ENCODE measurements at places on chromosomes 2 and 18.

DNA sequence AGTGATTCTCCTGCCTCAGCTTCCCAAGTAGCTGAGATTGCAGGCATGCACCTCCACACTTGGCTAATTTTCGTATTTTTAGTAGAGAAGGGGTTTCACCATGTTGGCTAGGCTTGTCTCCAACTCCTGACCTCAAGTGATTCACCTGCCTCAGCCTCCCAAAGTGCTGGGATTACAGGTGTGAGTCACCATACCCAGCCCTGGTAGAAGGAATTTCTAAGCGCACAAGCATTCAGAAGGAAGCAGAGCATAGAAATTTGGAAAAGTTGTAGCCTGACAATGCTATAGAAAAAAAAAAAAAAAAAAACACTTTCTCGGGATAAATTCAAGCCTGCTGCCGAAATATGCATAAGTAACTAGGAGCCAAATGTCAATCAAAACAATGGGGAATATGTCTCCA is 249.4 kb downstream of the GRB14 start:
- no peak for DNase-seq

- DNase-seq = no peak
Measured at GRCh38 chr18:59876310-59876626, 23.5 kb upstream of the PMAIP1 start.

GRCh38 chr2:212015588-212015987 is 523.0 kb downstream of the ERBB4 start:
- no peak for DNase-seq

DNA sequence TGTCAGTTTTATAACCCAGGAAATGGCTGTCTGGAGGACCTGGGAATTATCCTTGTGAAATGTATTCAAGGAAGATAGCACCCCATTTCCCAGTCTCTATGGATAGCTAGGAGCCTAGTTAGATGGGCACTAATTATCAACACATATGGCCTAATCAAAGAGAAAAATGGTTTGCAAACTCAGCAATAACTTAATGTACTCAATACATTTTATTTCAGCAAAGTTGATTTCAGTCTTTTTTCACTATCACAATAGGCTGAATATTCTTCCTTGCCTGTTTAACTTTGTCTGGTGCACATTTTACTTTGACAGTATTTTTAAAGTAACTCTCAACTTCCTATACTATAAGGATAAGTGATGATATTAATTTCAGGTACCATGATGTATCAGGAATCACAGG is 756.3 kb downstream of the CCDC85A start:
- DNase-seq = no peak

- no peak for DNase-seq
Measured at GRCh38 chr2:763766-764525, 86.7 kb upstream of the TMEM18 start.

DNA sequence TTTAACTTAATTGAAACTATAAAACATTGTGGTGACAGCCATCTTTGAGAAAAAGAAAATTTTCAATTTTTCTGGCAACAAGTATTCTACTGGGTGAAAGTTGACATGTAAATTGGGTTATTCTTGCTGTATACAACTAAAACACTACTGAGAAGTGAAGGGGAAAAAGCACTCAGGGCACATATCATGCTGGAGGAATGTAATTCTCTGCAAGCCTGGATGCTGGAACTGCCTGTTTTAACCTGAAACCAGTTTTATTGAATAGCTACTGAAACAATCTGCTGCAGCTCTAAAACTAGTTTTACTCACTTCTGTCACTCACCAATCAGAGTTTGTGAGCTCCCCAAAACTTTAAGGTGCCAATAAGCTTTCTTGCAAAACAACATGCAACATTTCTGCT is 1136.0 kb downstream of the LRP1B start:
- DNase-seq = no peak

DNA sequence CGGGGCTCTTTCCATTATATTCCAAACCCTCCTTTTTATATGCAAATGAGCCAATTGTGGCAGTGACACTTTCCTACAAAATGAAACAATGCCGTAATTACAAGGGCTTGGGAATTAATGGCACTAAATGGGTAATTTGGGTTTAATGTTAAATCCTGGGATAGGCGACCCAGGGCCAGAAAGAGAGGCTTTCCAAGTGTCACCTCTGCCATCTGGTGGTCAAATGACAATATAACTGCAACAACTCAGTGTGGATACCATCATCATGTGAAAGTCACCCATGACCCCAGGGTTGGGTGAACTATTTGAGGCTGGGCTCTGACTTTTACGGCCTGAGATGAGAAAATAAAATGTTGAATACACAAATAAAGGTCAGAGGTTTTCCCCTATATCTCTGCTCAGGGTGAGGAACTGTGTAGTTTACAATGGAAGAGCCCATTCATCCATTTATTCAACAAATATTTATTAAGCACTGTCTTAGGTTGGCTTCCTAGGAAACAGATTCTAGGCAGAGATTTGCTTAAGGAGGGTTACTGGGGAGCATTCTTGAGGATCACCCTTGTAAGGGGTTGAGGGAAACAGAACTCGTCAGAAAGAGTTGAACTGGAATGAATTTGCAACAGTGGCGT is 13.6 kb upstream of the THADA start:
- DNase-seq = no peak

- DNase-seq = no peak
Measured at GRCh38 chr2:241885291-241885945, 15.9 kb downstream of the RTP5 start.

DNA sequence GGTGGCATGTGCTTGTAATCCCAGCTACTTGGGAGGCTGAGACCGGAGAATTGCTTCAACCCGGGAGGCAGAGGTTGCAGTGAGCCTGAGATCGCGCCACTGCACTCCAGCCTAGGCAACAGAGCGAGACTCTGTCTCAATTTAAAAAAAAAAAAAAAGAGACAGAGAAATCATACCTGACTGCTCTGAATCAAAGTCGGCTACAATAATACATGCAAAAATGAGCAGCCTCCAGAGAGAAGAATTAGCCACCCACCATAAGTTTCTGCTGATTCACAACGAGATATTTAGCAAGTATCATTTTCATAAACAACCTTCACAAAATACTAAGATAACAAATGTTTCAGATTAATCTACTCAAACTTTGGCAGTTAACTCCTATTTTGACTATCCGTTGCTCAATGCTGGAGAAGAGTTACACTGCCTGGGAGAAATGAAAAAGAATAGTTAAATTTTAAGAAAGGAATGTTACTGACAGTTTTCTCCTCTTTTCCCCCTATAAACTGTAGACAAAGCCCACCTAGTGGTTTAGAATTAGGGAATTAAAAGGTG is 1.5 kb downstream of the OSBPL1A start:
- DNase-seq = no peak

DNA sequence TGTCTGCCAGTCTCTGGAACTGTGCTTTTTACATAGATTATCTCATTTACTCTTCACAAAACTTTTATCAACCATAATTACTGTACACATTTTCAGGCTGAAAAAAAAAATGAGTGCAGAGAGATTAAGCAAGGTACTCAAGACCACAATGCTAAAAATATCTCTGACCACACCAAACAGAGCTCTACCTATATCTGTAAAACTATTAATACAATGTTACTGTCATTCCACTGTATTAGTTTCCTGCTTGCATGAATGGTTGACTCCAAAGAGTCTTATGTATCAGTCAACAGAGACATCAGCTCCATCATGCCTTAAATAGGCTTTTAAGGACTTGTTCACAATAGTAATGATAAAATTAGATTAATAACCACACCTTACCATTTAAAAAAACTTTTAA is 134.7 kb upstream of the CCDC150 start:
- no peak for DNase-seq

- DNase-seq = peak; percentile 35
Measured at GRCh38 chr2:232668805-232669444, 28.2 kb upstream of the GIGYF2 start.

DNA sequence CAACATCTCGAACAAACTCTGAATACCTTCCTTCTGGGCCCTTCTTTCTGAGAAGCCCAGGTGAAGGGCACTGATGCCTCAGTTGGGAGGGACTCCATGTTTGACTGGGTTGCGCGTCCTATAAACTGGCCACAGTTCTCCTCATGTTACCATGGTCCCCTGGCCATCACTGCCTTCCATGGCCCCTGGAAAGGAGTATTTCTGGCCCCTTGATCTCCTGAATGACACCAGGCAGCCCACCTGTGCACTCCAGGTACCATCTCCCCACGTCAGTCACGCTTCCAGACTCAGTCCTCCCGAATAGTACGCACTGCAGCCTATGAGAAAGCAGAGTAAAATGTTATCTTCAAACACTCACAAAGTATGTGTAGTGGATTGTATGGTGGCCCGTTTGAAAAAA is 73.9 kb downstream of the ACKR3 start:
- DNase-seq = no peak

GRCh38 chr2:102310964-102311640 is at the start of gene IL1RL1:
Gene IL1RL1, plus strand, starts transcription at chr2:102311563. Its CDS starts 26,702 bp downstream, at chr2:102338265.
- no peak for DNase-seq

GRCh38 chr2:205654878-205655605 is 27.3 kb upstream of the NRP2 start:
- no peak for DNase-seq

DNA sequence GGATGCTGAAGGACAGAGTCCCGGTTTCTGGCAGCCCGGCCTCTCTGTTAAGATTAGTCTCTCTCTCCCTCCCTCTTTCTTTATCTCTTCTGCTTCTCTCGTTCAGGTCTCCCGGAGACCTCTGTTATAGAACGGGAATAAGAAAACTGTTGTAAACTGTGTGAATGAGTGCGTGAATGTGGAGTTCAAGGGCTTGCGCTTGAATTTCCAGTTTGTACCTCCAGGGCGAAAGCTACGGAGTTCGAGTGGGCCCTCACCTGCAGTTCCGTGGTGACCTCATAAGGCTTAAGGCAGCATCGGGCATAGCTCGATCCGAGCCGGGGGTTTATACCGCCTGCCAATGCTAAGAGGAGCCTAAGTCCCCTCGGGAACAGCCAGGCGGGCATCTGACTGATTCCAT is 26.4 kb downstream of the SKA1 start:
- no peak for DNase-seq

DNA sequence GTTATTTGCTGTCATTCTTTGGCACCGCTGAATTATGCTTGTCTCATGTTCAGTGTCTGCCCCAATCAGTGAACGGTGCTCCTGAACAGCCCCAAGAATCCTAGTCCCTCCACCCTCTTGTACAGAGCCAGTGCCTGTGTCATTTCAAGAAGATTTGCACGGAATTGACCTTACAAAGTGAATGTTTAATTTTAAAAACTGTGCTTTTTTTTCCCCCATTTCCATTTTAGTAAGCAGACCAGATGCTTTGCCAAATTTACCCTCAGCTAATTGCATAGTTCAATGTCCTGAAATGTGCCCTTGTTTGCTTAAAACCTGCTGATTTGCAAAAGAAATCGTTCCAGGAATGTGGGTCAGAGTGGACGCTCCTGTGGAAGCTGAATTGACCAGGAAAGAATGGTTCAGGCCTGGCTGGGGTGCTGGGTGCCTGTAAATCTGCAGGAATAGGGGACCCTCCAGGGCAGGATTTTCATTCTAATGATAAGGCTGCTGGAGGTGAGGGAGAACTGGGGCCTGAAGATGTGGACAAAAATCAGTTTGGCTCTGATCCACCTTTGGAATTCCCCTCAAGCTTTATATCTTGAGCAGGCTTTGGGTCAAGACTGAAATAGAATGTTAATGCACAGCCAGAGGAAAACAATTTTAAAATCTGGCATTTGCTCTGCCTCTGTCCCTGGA is 20.1 kb downstream of the TMEM17 start:
- DNase-seq = no peak

GRCh38 chr2:121688820-121689219 is 39.6 kb upstream of the CLASP1 start:
- DNase-seq = no peak

GRCh38 chr2:175063741-175064140 is 58.6 kb upstream of the CHN1 start:
- no peak for DNase-seq

DNA sequence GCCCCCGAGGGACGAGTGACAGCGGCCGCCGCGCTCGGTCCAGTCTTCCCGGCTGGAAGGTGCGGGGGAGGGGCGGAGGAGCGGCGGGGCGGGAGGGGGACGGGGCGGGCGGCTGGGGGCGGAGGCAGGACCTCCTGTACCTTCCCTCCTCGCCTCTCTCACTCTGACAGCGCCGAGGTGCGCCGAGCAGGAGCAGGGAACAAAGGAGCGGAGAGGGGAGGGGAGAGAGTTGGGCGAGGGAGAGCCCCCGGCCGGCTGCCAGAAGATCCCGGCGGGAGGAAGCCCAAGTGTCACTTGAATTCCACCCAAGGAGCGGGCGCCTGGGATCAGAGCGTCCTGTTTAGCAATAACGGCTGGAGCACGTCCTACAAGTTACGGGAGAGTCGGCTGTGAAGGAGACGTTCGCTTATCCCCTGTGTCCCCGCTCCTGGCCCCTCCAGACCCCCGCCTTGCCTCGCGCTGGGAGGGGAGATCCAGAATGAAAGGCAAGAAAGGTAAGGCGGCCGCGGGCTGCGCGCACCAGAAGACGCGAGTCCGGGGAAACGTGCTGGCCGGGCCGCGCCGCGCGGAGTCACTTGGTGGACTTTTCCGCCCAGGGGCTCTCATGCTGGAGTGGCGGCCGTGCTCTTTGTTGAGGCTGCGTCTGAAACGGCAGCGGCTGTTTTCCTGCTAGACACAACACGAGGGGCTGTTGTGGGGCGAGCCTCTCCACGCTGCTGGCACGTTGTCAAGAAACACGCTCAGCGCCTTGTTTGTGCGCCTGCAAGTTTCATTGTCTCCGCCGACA is at the start of gene TGIF1:
Gene TGIF1, plus strand, starts transcription at position 161 of the 787 bp plus-strand sequence. Its CDS starts 318 bp downstream, at position 479.
- DNase-seq = peak; percentile 82

DNA sequence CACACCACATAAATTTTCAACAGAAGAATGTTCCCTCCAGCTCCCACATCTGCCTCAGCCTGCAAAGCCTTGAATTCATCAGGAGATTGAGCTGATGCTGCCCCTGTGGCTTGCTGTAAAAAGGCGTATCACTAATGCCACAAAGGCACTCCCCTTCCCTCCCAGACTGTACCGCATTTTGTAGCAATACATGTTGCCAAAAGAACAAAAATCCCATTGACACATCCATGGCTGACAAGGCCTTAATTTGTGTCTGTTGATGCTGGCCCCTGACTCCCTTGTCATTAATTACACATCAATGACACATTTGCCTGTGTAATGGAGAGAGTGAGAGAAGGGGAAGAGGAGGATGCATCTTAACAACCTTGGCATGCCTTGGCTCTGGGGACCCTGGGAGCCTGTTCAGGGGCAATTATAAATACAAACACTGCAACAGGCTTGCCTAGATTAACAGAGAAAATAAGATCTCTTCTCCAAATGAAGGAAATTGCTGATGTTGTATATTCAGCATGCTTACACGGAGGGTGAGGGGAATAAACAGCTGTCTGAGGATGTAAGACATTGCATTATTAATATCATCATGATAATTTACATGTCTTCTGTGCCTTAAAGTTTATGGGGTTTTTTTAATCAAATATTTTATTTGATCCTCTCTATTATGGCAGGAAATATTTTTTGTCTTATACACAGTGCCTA is 264.0 kb downstream of the SUCLG1 start:
- no peak for DNase-seq

DNA sequence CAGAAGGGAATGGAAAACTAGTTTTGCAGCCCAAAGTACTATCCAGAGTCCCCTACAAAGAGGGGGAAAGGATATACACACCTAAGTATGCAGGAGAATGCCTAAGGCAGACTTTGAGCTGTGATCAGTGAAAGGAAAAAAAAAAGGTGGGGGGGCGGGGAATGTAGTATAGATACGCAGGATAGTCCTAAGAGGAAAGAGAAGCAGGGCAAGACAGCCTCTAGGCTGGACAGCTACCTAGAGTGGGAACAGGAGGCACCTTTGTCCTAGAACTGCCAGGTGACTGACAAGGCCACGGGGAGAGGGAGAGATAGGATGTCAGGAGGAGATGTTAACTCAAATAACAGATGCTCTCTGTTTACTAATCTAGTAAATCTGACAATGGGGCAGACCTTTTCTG is 6.0 kb downstream of the REEP1 start:
- DNase-seq = no peak
